Fibroblast of gingiva (primary cell): ENCODE measurements at places on chromosomes 11 and 22.

DNA sequence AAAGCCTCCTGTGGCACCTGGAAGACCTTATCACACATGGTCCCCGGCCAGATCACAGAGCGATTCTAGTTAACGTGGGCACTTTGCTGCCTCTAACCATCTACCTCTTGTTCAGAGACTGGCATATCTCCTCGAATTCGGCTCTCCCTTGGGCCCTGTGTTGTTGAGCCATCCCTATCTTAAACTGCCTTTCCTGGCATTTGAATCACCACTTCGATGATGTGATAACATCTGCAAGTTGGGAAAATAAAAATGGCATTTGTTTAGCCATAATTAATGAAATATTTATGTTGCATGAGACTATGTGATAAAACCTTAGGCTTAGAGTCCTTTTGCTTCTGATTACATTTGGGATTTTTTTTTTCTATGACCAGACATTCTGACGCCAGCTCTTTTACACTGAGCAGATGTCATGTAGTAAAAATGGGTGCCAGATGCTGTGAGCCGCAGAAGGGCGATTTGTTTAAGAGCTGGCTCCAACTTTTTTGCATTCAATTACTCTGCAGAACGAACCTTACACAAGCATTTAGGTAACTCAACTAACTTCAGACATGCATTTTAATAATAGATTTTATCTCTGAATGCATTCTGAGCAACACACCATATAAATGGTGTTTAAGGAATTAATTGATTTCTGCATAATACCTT lies 58.5 kb upstream of the PARVA start:
- peak; percentile 81 for DNase-seq

GRCh38 chr11:77813256-77813655 lies 7.3 kb downstream of the RSF1 start:
- no peak for DNase-seq

- DNase-seq: no peak
Measured at GRCh38 chr11:71930556-71931244, 1.9 kb downstream of the RNF121 start.

GRCh38 chr11:104319396-104319795 lies 155.4 kb upstream of the PDGFD start:
- DNase-seq: no peak

GRCh38 chr11:95760941-95761340 lies 28.6 kb downstream of the FAM76B start:
- no peak for DNase-seq

DNA sequence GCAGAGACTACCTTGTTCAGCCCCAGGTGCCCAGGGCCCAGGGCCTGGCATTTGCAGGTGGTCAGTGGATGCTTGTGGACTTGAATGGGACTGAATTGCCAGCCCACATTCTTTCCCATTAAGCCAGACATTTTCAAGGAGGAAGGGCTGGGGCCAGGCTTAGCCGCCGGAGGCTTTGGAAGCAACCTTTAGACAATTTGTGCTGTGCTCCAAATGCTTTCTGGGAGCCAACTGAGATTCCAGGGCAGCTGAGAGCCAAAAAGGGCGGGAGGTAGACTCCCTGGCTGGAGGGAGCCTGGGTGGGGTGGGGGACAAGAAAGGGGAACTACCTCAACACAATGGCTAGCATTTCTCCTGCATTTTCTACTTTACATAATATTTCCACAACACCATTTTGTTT lies 54.8 kb upstream of the TIMP3 start:
- DNase-seq: no peak

- DNase-seq: no peak
Measured at GRCh38 chr11:121426476-121427399, 25.4 kb upstream of the SORL1 start.

- no peak for DNase-seq
Measured at GRCh38 chr11:34990916-34991315, 74.5 kb downstream of the PDHX start.

- DNase-seq: peak; percentile 39
Measured at GRCh38 chr22:45083659-45084305, 74.0 kb upstream of the PHF21B start.

DNA sequence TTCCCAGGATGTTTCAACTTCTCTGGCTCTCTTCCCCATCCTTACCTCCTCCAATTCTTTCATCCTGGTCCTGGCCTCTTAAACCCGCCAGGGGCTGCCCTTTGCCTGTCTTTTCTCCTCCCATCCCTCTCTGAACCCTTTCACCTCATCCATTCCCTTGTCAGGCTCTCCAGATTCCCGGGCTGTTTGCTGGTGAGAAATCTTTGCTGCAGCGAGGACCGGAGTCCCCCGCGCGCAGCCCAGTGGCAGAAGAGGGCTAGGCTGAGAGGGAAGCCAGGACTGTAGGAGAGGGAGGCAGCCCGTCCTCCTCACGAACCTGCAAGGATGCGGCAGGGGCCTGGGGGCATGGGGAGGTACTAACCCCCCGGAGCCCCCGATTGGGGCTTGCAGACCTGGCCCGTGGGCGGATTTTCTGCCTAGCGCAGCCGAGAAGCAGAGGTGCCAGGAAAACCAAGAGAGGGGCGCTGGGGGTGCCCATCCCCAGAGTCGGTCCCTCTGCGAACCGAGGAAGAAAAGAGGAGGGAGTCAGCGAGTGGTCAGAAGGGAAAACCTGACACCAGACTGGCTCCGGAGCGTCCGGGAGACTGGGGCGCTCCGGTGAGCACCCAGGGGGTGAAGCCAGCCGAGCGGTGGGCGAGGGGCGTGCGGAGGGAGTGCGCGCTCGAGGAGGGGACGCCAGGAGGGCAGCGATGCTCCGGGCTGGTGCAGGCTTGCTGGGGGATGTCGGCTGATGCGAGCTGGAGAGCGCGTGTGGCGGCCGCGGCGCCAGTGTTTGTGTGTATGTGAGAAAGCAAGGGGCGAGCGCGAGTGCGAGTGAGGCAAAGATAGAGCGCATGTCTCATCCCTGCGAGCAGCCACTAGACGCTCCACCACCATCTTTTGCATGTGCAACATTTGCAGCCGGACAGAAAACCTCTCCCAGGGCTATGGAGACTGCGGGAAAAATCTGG lies at the start of gene GRIA4:
GRIA4 (plus strand) TSS at position 242 of the 950 bp plus-strand sequence. CDS start 925 bp downstream, outside the sequence.
- peak; percentile 32 for DNase-seq

GRCh38 chr11:71096751-71097388 lies 155.5 kb downstream of the SHANK2 start:
- DNase-seq: no peak

DNA sequence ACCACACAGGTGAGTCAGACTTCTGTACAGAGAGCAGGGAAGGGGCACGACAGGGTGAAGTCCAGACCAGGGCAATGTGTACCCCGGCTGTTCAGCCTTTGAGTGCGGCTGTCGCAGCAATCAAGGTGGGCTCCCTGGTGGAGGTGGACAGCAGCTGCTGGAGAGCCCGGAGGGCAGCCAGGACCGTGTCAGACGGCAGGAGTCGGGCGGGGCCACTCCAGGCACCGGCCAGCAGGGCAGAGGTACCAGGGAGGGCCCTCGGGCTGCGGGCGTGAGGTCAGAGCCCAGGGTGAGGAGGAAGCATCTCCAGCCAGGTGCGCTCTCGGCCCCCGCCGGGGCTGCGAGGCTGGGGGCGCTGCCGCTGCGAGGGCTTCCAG lies 802 bp upstream of the PIM3 start:
- no peak for DNase-seq

DNA sequence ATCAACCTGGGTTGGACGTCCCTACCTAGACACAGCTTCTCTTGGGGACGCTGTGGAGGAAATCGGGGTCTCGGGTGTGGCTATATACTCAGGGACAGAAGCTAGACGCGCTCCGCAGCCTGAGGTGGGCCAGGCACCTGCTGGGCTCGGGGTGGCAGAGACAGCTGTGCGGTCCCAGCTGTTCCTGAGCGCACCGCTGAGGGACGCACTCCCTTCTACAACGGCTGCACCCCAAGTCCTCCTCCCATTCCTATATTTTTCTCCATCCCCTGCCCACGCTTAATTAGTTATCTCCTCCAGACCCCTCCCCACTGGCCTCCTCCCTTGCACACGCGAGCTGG lies 188 bp upstream of the MTNR1B start:
- no peak for DNase-seq

DNA sequence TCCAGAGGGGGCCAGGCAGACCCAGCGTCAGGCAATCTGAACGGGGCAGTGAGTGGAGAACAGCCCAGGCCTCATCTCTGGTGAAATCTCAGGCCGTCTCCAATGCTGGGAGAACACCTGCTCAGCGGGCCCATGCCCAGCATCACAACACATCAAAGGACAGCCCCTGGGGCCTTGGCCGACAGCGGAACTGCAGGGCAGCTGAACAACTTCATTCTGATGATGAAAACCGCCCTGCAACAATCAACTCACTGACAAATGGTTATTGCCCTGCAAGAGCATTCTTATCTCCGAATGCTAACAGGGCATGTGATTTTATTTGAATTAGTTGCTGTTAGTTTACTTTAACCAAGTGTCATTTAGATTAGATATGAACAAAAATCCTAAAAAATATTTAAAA lies 14.6 kb downstream of the CELSR1 start:
- no peak for DNase-seq

GRCh38 chr22:37741312-37741795 lies 44.5 kb downstream of the TRIOBP start:
- peak; percentile 95 for DNase-seq

GRCh38 chr22:44333847-44334635 lies 21.3 kb upstream of the SHISAL1 start:
- DNase-seq: no peak

GRCh38 chr22:30486661-30487115 lies 14.9 kb upstream of the SEC14L3 start:
- no peak for DNase-seq

DNA sequence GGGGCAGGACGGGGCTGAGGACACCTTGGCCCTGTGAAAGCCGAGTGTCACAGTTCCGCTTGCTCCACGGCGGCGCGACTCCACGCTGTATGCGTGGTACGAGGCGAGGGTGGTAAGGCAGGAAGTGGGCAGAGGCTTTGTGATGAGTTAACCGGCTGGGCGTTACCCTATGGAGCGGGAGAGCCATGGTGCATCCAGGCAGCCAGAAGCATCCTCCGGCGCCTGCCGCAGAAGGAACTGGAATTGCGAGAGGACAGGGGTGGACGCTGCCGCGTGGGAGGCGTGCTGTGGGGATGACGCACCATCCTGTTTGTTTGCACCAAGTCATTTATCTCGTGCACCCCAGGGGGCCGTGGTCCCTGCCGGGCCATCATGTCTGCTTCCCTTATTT lies 643.9 kb downstream of the BRD1 start:
- DNase-seq: no peak

- DNase-seq: no peak
Measured at GRCh38 chr11:114128399-114128798, 68.9 kb downstream of the ZBTB16 start.

- no peak for DNase-seq
Measured at GRCh38 chr11:18132341-18132740, at the start of gene MRGPRX3. Gene MRGPRX3, plus strand, starts transcription at chr11:18132571. Its CDS starts 4,632 bp downstream, at chr11:18137203.

GRCh38 chr11:68370211-68371111 lies 58.1 kb downstream of the LRP5 start:
- DNase-seq: no peak

GRCh38 chr11:119573858-119574257 lies 150.9 kb upstream of the THY1 start:
- no peak for DNase-seq

GRCh38 chr11:92633820-92634219 lies 335.6 kb upstream of the MTNR1B start:
- no peak for DNase-seq

DNA sequence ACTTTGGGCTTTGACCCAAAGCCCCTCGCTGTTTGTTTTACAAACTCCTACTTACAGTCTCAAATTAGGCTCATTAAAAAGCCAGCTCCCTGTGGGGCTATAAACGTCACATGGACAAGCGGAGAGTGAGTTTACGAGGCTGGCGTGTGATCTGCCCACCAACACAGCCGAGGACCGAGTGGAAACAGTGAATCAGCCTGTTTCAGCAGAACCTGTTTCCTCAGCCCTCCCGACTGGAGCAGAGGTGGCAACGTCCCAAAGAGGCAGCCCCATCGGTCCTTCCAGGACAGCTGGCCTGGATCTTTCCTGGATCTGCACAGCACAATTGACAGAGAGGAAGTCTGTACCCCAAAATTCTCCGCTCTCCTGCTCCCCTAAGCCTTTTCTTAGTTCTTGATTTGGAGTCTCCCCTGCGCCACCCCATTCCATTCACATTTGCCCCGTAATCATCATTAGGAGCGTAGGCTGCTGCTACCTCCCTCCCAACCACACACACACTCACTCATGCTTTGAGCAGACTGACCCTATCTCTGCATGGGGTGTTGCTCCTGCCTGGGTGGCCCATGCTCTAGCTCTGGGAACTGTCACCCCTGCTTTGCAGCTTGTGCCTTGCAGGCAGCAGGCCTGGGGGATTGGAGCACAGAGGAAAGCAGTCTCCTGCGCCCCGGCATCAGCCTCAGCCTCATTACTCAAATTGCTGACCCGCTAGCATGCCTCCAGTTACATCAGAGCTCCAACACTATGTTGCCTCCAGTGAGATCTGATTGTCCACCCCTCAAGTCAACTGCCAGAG lies 117.8 kb downstream of the NAT10 start:
- DNase-seq: peak; percentile 81

- DNase-seq: peak; percentile 80
Measured at GRCh38 chr22:24402460-24403192, 24.8 kb upstream of the ADORA2A start.

GRCh38 chr22:35582861-35583670 lies 34.1 kb downstream of the MB start:
- peak; percentile 29 for DNase-seq

DNA sequence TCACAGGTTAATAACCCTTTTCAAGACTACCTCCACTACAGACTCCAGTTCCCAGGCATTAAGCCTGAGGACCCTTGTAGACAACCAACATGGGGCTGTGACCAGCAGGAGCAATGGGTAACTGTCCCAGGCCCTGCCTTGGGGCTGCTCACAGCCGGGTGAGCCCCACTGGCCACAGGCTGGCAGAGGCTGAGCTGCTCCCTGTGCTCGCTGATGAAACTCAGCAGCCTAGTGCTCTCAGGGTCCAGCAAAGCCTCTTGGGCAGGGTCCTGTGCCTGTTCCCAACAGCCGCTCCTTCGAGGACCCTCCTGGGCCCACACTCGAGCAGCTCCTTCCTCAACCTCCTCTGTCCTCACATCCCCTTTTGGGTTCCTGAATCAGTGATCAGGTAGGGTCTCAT lies 99.8 kb downstream of the VPREB1 start:
- no peak for DNase-seq

GRCh38 chr11:73156114-73156513 lies 14.0 kb upstream of the FCHSD2 start:
- no peak for DNase-seq

- DNase-seq: no peak
Measured at GRCh38 chr22:50676661-50677492, 4.3 kb downstream of the SHANK3 start.

DNA sequence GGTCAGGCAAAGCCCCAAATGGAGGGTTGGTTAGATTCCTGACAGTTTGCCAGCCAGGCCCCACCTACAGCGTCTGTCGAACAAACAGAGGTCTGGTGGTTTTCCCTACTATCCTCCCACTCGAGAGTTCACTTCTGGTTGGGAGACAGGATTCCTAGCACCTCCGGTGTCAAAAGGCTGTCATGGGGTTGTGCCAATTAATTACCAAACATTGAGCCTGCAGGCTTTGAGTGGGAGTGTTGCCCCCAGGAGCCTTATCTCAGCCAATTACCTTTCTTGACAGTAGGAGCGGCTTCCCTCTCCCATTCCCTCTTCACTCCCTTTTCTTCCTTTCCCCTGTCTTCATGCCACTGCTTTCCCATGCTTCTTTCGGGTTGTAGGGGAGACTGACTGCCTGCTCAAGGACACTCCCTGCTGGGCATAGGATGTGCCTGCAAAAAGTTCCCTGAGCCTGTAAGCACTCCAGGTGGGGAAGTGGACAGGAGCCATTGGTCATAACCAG lies 4.7 kb upstream of the TTC36 start:
- peak; percentile 12 for DNase-seq
